M059J (cell line): ENCODE measurements at places on chromosomes 16 and 17. TPM values are rescaled to one million over a fixed set of nuclear protein-coding genes. Genes with fewer than 3 reads are reported as not detected.

GRCh38 chr17:8496081-8496480, 60.4 kb downstream of the NDEL1 start:
- DNase-seq, result no peak

PLEKHH3 gene
- total RNA-seq, result 14.9 and 17.8 TPM in 2 replicates

DNA sequence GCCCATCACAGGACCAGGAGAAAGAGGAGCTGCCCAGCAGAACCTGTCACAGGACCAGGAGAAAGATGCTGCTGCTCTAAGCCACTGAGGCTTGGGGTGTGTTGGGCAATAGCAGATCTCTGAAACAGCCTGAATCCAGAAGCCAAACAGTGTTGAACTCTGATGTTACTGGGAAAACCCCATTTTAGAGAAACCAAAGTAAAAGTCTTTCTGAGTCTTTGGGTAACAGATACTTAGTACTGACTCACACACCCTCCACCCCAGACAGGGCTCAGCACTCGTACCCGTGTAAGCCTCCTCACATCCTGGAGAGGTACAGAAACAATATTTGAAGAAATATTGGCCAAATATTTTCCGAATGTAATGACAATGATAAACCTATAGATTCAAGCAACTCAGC, 82.8 kb upstream of the GNG13 start:
- DNase-seq, result no peak

DNA sequence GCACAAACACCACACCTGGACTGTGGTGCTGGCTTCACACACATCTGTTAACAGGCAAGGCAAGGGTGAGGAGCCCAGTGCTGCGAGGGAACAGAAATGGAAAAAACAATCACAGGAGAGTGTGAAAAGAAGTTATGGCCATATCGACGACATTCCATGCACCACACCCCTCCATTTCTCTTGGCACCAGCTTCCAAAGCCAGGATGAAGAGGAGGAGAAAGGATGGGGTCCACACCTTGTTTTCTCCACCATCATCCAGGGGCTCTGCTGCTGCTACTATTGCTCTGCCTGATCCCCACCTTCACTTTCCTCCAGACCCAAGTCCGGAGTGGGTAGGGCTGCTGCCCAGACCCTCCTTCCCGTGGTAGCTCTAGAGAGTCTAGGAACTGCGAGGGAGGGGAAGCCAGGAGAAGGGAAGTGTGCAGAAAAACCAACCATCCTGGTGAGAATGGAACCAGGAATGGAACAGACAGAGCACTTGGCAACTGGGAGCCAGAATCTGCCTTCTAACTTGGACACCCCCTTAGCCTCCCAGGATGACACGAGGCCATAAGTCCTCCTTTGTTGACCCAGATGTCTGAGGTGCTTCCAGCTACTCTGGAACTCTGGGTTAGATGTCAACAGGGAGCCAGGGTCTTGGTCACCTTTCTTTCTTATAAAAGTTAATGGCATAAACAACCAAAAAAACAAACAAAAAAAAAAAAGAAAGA, 1.2 kb upstream of the PROCA1 start:
- DNase-seq, result no peak

- no peak for DNase-seq
Observed at GRCh38 chr16:72972878-72973571, 74.9 kb downstream of the ZFHX3 start.

EVPL gene
- total RNA-seq, result not detected in 2 replicates

- DNase-seq, result no peak
Observed at GRCh38 chr17:80986816-80987475, 4.7 kb upstream of the CHMP6 start.

SPATA32 gene
- not detected in 2 replicates for total RNA-seq

GRCh38 chr17:79783891-79784290, 5.9 kb downstream of the CBX2 start:
- DNase-seq, result no peak

- DNase-seq, result no peak
Observed at GRCh38 chr17:8031261-8031661, 7.6 kb upstream of the ALOX15B start.

DNA sequence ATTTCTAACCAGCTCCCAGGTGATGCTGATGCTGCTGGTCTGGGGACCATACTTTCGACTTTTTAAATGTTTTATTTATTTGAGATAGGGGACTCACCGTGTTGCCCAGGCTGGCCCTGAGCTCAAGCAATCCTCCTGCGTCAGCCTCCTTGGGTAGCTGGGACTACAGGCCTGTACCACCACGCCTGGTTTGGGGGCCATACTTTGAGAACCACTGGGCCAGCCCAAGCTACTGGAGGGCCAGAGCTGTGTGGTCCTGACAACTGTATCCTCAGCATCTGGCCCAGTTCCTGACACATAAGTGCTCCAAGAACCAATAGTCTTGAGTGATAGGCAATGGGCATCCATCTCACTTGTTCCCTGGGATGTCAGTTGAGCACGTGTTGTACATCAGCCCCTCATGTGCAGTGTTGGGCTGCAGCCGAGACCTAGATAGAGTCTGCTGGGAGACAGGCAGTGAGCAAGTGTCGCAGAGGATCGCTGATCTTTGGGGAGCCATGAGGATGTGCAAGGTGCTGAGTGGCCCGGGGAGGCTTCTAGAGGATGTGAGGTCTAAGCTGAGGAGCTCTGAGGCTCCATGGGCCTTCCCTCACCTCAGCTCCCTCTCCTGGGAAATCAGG, 1.6 kb downstream of the RMI2 start:
- DNase-seq, result no peak

- DNase-seq, result no peak
Observed at GRCh38 chr16:72458035-72458434, 286.1 kb upstream of the PMFBP1 start.

MCRIP2 gene
- total RNA-seq, result 8.5 and 20.9 TPM in 2 replicates

ALOX15 gene
- total RNA-seq, result not detected in 2 replicates

GRCh38 chr16:84553873-84554399, 49.5 kb upstream of the MEAK7 start:
- DNase-seq, result no peak

DNA sequence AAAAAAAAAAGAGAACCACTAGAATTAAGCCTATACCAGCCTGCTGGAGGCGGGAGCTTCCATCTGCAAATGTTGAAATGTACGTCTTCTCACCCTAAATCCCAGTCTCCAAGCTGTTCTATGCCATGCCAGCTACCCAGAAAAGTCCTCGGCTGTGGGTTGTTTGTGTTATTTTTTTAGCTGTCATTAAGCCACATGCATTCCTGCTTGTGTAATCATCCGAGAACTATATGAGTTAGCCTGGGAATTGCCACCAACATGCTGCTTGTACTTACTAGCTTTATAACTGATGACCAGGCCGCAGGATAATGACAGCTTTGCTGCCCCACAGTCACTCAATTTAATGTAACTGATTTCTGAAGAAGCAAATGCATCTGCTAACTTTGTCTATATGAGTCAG, 313.9 kb upstream of the SALL1 start:
- peak; percentile 93 for DNase-seq

DNA sequence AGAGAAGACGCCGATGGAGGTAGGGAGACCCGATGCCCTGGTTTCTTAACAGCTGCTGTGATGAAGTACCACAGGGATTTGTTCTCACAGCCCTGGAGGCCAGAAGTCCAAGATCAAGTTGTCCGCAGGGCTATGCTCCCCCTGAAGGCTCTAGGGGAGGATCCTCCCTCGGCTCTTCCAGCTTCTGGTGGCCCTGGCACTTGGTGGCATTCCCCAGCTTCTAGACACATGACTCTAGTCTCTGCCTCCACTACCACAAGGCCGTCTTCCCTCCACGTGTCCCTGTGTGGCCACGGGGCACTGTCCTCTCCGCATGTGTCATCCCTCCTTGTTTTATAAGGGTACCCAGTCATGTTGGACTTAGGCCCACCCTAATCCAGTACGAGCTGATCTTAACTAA, 375.2 kb downstream of the SLC39A11 start:
- no peak for DNase-seq

TTYH2 gene
- 0.15 TPM in 2 replicates for total RNA-seq

DNA sequence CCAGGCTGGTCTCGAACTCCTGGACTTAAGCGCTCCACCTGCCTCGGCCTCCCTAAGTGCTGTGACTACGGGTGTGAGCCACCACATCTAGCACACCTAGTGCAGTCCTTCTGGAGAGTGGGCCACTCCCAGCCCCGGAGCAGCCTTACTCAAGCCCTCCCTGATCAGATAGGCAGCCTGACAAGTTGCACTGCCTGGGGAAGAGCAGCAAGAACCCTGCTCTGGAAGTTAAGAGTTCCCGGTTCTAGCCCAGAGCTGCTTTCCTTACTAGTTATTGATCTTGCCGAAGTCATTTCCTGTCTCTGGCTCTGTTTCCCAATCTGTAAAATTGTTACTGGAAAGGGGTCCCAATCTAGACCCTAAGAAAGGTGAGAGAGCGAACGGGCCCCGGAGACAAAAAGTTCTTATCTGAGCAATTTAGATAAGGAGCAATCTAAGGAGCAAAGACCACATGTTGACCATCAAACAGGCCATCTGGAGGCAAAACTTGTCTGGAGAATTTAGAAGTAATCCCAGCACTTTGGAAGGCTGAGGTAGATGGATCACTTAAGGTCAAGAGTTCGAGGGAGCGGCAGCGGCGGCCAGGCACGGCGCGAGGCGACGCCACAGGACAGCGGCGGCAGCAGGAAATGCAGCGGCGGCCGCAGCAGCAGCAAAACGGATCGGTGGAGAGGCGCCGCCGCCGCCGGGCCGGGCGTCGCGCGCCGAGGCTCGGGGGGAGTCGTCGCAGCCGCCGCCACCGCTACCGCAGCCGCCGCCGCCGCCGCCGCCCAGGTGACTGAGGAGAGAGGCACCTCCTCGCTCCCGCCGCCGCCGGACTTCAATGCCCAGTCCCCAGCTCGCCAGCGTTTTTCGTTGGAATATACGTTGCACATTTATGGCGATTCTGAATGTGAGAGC, 4.3 kb upstream of the NAGLU start:
- DNase-seq, result peak; percentile 56

GRCh38 chr17:75475144-75475835, 18.9 kb downstream of the TMEM94 start:
- no peak for DNase-seq

DNA sequence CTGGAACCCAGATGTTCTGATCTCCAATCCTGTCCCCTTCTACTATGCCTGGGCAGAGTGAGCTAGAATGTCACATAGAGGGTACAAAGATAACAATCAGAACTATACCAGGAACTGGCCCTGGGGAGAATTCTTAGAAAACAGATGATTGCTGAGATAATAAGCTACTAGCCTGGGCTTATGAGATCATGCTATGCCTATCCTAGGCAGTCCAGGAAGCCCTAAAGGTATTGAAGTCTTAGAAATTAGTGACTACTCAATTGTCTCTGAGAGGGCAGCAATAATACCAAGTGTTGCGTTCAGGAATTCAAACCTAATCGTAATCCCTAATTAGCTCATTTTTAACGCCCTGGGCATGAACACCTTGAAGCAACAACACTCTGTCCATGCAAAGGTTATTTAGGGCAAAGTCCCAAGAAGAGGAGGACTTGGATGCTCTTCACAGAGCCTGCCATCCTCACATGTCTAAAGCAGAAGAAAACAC, 77.1 kb downstream of the MMD start:
- DNase-seq, result peak; percentile 54

DNA sequence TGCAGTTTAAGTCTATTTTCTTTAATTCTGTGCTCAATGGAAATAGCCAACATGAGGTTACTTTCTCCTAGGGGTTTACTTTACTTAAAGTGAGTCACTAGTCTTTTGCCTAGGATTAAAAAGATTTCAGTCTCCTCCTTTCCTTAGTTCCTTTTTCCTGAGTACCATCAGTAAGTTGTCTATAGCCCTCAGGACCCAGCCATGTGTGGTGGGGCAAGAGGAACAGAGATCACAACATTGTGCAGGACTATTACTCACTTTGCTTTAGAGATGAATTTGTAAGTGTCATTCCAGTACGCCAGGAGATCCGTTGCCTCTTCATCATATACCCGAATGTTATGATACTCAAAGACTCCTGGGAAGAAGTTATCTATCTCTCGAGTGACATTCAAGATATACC, 27.7 kb upstream of the CORO6 start:
- DNase-seq, result no peak

DNA sequence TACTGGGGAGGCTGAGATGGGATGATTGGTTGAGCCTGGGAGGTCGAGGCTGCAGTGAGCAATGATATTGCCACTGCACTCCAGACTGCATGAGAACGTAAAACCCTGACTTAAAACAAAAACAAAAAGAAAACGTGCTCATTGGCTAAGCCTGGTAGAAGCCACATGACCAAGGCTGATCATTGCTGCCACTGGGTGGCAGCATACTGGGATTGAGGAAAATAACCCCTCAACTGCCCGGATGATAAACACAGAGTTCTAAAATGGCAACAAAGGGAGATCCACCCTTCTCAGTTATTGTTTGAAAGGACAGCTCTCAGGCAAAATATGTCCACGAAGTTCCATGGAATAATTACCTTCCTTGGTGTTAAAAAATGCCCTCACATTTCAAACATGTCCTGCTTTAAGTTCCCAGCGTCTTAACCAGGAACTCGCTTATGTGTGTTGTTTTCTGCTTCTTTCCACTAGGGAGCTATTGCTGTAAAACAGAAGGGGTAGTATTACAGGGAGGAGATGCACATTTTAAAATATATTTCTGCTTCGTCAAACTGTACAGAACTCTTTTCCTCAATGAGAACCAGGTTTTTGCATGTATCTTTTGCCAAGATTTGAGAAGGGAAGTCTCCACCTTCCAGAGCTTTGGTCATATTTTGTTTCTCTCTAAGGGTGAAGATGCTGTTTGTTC, 675.3 kb downstream of the MAF start:
- no peak for DNase-seq

- no peak for DNase-seq
Observed at GRCh38 chr16:88973007-88973410, 4.0 kb downstream of the CBFA2T3 start.

- DNase-seq, result no peak
Observed at GRCh38 chr16:28027055-28027454, 36.5 kb downstream of the GSG1L start.

DNA sequence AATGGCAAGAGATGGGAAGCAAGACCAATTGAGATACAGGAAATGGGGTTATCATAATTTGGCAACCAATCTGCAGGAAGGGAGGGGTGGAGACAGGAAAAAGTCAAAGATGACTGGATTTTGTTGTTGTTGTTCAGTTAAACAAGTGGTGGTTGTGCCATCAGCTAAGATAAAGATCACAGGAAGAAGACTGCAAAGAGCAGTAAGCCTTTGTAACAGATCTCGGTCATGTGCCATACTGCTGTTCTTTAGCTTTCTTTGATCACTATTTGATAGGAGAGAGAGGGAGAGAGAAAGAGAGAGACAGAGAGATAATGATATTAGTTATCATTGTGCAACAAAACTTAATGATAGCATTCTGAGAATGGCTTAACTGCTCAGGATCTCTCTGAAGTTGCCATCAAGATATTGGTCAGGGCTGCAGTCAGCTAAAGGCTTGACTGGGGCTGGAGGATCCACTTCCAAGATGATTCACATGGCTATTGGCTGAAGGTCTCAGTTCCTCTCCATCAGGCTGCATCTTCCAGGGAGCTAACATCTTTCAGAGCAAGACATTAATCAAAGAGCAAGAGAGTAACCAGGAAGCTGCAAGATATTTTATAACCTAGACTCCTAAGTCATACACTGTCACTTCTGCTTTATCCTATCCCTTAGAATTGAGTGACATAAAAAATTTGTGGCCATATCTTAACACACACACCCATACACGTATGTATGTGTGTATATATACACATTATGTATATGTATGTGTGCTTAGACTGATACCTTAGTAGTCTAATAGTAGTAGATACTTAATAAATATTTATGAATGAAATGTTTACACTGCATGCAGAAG, 405.0 kb downstream of the SHISA9 start:
- DNase-seq, result peak; percentile 32
